Stimulated activated CD8-positive, alpha-beta memory T cell treated with anti-CD3 and anti-CD28 coated beads, Interleukin-4, amount 100 ng/mL, for 1 hour (primary cell): ENCODE measurements at places on chromosomes 6 and 20.

- DNase-seq: no peak
Measured at GRCh38 chr20:59300333-59301081, at the start of gene EDN3. Gene EDN3 (plus strand): TSS chr20:59300611. CDS start chr20:59300813, 202 bp downstream.

DNA sequence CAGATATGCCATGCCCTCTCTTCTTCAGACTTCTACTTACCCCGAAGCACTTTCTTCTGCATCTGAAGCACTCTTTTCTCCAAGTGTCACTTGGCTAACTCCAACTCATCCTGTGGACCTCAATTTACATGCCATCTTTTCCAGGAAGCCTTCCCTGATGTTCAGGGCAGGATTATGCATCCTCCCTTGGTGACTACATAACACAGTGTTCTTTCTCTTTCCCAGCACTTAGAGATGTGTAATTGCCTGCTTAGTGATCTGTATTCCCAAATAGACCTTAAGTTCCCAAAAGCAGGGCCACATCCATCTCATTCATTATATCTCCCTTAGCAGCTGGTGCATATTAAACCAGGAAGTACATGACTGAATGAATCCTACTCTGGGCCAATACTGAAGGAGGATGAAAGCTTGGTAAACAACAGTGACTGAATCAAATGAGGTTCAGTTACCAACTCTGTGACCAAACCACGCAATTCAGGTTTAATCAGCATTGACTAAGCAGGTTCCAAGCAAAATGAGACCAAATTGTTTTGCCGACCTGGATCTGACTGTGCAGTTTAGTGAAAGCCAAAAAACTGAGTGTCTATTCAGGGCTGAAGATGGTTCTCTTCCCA lies 121.4 kb upstream of the TCF21 start:
- DNase-seq: no peak

DNA sequence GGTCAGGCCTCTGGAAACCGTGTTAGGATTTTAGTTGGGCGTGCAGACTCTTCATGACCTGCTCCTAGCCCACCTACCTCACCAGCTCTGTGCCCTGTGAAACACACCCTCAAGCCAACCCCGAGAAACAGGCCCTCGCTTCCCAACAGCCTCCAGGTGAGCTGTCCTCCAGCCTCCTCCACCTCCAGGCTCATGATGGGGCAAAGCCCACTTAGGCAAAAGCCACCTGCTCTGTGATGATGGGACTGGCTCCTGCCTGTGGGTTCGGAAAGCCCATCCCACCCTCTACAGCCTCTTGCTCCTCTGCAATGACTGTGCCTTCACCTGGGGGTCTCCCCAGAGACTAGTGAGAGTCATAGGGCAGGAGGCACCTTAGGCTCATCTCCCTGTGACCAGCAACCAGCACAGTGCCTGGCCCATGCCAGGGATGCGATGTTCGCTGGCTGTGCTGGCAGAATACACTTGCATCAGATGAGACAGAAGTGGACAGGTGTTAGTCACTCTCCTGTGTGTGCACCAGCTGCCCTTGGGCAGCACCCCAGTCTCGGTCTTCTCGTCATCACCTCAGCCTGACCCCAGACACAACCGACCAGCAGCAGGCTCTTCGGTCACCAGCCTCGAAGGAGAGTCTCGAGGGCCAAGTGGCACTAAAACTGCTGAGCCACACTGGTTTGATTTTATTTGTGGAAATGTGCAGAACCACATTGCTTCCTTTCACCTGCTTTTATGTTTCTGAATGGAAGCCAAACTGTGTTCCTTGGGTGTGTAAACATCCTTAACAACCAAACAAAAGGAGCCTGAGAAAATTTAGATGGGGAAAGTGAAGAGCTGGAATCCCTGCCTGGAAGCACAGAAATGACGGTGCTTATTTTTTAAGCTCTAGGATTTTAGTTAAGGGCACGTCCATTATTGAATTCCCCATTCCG lies 10.7 kb downstream of the PXDC1 start:
- no peak for DNase-seq

- DNase-seq: no peak
Measured at GRCh38 chr6:79064635-79065034, 13.4 kb downstream of the PHIP start.

- no peak for DNase-seq
Measured at GRCh38 chr6:159831373-159831679, 31.2 kb downstream of the PNLDC1 start.

DNA sequence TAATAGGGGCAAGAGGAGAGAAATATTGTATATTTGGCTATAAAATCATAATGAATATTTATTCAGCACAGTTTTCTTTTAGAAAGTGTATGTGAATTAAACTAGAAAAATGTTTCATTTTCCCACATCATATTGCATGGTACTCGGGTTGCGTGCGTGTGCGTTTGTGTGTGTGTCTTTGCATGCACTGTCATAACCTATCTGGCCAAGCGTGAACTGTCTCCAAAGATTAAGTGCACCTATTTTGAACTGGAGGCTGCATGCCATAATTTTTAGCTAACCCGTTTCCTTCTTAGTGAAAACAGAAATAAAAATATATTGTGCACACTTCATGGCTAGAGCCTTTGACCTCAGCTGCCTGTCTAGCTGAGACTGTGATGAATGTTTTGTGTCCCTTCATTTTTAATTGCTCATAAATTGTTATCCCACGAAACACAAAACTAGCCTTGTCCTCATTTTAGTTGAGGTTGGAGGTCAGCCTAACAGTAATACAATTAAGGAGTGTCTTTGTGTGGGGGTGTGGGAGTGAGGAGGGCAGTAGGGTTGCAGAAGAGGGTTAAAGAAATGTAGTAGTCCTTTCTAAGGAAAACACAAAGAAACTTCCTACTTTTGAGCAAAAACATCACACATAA lies 336.1 kb upstream of the POU3F2 start:
- no peak for DNase-seq

- no peak for DNase-seq
Measured at GRCh38 chr6:83169106-83169505, 24.0 kb downstream of the PGM3 start.

- no peak for DNase-seq
Measured at GRCh38 chr6:121856296-121856695, 420.9 kb downstream of the GJA1 start.

- no peak for DNase-seq
Measured at GRCh38 chr20:7728338-7728737, 211.9 kb downstream of the HAO1 start.

DNA sequence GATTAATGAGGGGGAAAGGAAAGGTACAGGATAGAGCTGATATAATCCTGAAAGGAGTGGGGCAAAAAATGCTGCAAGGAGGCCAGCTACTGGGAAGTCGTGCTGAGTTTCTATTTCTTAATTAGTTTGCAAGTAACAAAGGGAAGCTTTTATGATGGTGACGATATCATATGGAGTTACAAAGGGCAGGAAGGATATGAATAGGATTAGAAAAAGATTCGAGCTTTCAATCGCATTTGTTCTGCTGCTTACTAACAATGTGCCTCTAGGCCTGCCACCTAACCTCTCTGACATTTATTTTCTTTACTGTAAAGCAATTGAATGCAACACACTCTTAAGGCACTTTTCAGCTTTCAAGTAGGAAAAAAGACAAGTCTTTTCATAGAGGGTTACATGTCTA lies 219.2 kb downstream of the CLVS2 start:
- no peak for DNase-seq

- DNase-seq: no peak
Measured at GRCh38 chr6:115817161-115817560, 243.5 kb downstream of the FRK start.

GRCh38 chr20:37552415-37552814 lies 24.7 kb upstream of the BLCAP start:
- no peak for DNase-seq

DNA sequence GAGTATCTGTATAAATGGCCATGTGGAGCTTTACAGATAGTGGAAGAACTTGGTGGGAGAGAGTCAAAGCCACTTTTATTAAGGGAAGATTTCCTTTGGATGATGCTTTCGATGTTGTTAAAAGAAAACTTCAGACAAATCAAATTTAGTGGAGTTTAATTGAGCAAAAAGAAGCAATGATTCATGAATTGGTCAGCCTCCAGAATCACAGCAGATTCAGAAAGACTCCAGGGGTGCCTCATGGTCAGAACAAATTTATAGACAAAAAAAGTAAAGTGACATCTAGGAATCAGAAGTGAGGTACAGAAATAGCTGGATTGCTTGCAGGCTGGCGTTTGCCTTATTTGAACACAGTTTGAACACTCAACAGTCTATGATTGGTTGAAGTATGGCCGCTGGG lies 5.3 kb upstream of the CGA start:
- no peak for DNase-seq

DNA sequence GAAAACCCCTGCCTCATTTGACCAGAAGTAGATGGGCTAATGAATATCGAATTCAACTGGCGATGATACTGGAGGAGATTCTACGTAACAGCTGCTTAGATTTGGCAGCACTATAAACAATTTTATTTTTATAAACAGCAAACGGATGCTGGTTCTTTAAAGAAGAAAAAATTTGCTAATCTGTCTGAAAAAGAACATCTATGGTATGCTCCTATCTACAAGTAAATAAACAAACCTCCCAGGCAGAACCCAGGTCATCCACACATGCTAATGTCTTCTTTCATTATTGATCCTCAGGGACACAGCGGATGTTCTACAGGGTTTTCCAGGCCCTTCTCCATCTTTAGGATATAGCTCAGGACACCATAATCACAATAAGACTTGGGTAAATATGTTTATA lies 291.3 kb downstream of the ALDH8A1 start:
- no peak for DNase-seq

- DNase-seq: no peak
Measured at GRCh38 chr6:15623276-15624116, 39.3 kb downstream of the DTNBP1 start.

GRCh38 chr20:4329232-4329631 lies 313.9 kb upstream of the RNF24 start:
- no peak for DNase-seq

DNA sequence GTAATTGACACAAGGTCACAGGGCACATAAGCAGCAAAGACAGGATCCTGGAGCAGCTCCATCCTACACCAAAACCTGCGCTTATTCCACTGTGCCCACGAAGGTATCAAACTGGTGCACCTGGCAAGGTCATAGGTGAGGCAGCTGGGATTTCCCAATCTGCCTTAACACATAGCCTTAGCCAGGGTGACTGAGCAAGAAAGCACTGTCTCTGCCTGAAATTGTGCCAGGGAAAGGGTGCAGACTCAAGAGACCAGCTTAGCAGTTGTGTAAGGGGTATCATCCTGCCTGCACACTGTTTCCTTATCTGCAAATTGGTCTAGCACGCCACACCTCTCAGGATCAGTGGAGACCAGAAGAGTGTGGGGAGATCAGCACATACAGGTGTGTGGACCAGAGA lies 82.8 kb downstream of the MAFB start:
- DNase-seq: no peak

- DNase-seq: no peak
Measured at GRCh38 chr20:297925-298775, 780 bp downstream of the ZCCHC3 start.

DNA sequence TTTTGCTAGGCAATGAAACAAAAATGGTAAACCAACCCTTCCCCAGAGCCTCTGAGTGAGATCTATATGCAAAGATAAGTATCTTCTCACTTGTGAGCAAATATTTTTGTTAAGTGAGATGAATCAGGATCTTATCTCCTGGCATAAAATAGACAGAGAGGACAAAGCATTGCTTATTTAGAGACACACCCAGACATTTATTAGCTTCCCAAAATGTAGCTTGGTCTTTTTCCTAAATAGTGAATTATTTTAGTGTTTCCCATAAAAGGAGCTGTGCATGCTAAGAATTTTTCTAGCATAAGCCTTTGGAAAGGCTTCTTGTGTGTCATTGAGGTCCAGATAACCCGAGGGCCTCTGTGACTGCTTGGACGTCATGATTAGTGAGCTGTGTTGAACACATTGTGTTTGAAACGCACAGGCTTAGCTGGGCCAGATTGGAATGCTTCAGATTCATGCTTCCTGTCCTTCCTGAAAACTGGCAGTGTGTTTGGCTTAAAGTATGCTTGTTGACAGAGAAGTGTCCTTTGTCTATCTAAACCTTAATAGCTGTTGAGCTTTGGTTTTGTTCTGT lies 16.5 kb downstream of the MTHFD1L start:
- DNase-seq: no peak

GRCh38 chr6:108288742-108289141 lies 6.1 kb upstream of the AFG1L start:
- no peak for DNase-seq

DNA sequence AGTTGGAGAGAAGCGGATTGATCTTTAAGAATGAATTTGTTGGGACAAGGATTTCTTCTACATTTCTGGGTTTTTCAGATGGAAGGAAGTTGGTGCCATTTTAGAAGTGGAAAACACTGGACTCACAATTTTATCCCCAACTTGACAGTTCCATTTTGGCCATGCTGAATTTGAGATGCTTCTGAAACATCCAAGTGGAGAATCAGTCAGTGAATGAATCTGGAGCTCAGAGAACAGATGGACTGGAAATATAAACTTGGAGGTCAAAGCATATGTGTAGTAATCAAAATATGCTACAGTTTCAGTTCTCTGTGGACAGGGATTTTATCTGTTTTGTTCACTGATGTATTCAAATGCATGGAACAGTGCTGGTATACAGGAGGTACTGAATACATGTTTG lies 89.9 kb downstream of the KCNQ5 start:
- no peak for DNase-seq

DNA sequence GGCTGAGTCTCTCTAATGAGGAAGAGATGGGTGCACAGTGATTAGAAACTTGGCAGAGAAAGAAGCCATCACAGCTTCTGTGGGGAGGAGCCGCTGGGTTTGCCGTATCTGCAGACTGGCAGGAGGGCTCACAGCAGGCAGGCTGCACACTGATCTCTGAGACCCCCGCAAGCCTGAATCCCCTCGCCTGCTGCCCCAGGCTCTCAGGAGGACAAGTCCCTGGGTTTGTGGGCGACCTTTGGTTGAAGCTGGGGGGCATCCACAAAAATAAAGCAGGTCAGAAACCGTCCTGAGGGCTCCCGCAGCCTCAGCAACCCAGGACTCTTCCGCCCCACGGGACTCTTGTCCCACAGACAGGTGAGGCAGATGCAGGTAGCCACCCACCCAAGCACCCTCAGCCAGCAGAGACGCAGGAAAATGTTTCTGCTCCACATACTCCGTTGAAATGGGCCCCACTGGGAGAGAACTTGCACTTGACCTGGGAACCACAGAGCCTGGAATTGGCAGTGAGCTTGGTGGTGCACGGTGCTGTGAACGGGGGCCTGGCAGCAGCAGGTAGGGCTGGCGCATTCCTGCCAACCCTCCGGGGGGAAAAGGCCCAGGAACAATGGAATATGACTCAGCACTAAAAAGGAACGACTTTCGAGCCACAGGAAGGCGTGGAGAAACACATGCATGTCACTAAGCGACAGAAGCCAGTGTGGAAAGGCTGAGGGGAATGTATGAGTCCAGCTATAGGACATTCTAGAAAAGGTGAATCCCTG lies 89.9 kb downstream of the YTHDF1 start:
- no peak for DNase-seq
